ENCODE measurements at places on chromosomes 11 and 22.

GRCh38 chr11:72333661-72334060 is 89.7 kb upstream of the PHOX2A start:
- no peak for DNase-seq

DNA sequence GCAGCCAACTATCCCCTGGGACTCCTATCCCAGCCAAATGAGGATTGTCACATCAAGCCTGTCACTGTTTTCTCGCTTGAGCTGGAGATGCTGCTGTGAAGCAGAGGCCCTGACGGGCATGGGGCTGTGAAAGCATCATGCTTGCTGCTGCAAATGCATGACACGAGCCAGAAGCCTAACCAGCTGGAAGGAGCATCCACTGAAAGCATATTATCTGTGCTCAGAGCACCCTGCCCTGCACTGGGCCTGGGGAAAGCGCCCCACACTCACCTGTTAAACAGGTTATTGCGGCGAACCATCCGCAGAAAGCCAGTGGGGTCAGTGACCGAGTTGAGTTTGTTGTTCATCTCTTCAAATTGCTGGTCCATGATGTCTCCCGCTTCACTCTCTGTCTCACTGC is 110.9 kb upstream of the PITPNB start:
- DNase-seq, result no peak

DNA sequence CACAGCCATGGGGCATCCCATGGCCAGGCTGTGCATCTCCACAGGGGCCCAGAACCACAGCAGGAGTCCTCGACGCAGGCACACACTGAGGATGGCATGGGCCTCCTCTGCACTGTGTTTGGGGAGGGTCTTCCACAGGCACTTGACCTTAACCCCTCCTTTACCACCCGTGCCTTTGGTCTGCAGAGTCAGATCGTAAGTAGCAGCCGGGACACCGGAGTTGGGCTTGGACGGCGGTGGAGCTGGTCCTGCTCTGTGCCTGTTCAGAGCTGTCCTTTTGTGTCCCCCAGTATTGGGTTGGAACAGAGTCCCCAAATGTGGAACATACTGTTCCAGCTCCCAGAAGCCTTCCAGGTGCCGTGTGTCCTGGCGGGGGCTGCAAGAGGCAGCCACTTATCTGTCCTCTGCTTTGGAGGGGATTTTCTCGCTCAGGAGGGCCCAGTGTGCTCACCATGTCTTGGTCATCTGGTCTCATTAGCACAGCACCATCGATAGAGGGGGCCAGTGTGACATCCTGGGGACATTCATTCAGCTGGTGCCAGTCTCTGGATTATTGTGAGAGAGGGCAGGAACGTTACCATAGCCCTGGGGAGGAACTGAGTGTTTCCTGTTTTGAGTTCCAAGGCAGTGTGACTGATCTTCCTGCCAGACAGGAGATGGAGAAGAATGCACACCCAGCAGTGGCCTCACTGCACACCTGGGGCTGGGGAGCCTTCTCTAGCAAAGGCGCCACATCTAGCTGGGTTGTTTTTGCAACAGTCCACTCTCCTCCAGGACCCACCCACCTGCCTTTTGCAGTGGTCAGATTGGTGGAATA is 12.4 kb downstream of the CRELD2 start:
- DNase-seq, result no peak

DNA sequence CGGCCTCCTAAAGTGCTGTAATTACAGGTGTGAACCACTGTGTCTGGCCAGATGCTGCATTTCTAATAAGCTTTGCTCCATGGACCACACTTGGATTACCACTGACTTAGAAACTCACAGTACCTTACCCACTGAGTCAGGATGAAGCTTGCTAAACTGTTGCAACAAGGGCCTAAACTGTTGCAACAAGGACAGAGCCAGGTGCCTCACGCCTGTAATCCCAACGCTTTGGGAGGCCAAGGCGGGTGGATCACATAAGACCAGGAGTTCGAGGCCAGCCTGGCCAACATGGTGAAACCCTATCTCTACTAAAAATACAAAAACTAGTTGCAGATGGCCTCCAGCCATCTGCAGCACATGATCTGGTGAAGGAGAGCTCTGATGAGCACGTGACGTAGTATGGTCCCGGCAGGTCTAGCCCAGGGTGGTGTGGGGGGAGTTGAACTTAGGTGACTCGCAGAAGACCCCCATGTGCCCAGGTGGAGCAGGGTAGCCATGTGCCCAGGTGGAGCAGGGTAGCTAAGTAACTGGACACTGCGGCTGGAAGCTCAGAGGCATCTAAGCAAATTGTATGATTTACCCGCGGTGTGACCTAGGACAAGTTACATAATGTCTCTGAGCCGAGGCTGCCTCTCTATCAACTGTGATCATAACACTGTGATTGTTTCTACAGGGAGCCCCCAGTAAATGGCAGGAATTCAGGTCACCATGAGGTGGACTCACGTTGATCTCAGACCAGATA is 8.4 kb downstream of the SLC25A45 start:
- DNase-seq, result no peak

- DNase-seq, result no peak
Observed at GRCh38 chr11:112310419-112310818, 49.8 kb upstream of the PLET1 start.

DNA sequence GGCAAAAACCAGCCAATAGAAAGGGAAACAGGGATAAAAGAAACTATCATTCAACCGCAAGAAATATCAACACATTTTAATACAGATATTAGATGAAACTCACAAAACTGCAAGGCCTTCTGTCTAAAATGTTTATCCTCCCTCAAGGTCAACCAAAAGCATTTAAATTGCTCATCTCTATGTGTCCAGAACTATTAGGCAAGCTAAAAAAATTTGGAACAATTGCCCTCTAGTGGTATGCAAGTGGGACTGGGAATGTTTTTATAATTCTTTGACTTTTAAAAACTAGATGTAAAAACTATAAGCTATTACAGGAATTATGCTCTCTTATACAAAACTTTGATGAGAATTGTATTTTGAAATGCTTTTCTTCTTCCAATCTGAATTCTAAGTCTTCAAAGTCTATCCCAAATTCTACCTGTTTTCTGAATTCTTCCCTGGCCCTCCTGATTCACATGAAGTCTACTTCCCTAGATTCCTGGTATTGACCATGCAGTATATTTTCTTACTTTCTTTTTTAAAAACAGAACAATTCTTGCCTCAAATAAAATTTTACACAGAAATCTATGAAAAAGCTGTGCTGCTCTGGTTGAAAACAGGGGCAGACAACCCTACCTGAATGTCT is 4.9 kb downstream of the CWC15 start:
- no peak for DNase-seq

GRCh38 chr22:33409079-33409478 is 350.9 kb upstream of the SYN3 start:
- no peak for DNase-seq

GRCh38 chr22:47757741-47758140 is 995.3 kb downstream of the TBC1D22A start:
- DNase-seq, result no peak

GRCh38 chr11:115664313-115664712 is 160.1 kb upstream of the CADM1 start:
- DNase-seq, result no peak

GRCh38 chr22:29973269-29973668 is 90.3 kb downstream of the MTMR3 start:
- DNase-seq, result no peak

- peak; percentile 28 for DNase-seq
Observed at GRCh38 chr11:88231894-88232482, 56.7 kb upstream of the RAB38 start.

DNA sequence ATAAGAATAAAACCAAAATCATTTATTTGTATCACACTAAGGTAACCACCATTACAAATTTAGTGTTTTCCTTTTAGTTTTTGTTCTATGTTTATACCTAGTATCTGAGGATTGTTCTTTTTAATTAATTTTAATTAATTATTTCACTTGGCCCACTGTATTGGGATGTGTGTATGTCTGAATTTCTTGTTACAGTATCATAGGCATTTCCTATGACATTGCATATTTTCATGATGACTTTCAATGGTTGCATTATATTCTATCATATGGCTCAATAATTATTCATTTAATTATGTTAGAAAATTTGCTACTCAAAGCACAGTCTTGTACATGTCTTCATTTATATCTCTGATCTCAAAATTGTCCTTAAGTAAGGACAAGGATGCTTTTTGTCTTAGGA is 41.0 kb downstream of the C11orf71 start:
- no peak for DNase-seq

DNA sequence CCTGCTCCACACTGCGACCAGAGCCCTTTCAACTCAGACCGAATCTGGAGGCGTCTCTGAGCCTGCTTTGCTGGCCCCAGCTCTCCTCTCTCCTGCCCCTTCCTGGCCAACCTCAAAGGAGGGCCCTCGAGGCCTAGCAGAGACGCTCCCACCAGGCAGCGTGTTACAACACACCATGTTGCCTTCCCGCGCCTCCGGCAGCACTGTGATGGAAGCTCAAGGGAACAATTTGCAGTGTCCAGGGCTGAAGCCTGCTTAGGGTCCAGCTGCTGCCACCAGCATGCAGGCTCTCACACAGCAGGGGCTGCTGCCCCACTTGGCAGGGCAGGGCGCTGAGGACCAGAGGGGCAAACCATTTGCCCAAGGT is 18.4 kb downstream of the LINC01488 start:
- no peak for DNase-seq

DNA sequence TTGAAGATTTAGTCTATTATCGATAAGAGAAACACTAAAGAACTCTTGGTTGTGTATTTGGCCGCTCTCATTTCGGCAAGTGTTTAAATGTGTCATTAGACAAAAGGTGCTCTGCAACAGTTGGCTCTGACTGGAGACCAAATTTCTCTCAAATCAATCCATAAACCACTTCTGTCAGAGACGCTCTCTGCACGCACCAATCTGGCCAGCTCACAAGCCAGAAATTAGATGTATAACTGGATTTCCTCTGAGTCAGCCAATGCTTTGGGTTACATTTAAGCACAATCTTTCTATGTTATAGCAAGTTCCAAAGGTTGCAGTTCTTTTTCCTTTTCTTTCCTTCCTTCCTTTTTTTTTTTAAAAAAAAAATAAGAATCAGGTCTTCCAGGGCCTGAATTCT is 17.6 kb upstream of the PARVA start:
- DNase-seq, result no peak

- no peak for DNase-seq
Observed at GRCh38 chr11:42249401-42249800, 789.9 kb upstream of the LRRC4C start.

Data from hindlimb muscle (tissue), 1 donor.